H9 (cell line): ENCODE measurements at places on chromosomes 11 and 22. TPM values are rescaled to one million over a fixed set of nuclear protein-coding genes. Genes with fewer than 3 reads are reported as not detected.

The ZDHHC24 gene
- total RNA-seq: 8.1 and 8.9 TPM in 2 replicates

The KCNQ1OT1 gene
- 0.88 and 1.2 TPM in 2 replicates for total RNA-seq

The BARX2 gene
- total RNA-seq: not detected in 2 replicates

The RPL27A gene
- total RNA-seq: 1,150 and 1,152 TPM in 2 replicates

The IL17REL gene
- 0.11 and 0.20 TPM in 2 replicates for total RNA-seq

The LRRC32 gene
- 0.46 and 0.59 TPM in 2 replicates for total RNA-seq

The CCDC116 gene
- 0.22 and 0.63 TPM in 2 replicates for total RNA-seq

The HBE1 gene
- total RNA-seq: not detected in 2 replicates

The ART1 gene
- total RNA-seq: not detected in 2 replicates

DNA sequence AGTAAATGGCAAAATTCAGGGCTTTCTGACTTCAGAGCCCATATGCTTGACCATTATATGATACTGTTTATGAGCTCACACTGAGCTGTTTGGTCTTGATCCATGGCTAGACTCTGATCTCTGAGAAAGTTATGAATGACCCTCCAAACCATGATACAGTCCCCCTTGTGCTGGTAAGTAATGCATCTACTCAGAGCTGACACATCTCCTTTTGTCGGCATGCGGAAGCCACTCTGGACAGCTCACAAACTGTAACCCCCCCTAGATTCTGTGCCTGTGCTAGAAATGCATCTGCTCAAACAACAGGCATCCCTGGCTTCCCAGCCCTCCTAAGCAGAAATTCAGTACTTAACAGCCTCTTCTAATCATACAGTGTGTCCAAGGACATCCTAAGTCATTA is 150.8 kb upstream of the RAG2 start:
- DNase-seq: no peak

DNA sequence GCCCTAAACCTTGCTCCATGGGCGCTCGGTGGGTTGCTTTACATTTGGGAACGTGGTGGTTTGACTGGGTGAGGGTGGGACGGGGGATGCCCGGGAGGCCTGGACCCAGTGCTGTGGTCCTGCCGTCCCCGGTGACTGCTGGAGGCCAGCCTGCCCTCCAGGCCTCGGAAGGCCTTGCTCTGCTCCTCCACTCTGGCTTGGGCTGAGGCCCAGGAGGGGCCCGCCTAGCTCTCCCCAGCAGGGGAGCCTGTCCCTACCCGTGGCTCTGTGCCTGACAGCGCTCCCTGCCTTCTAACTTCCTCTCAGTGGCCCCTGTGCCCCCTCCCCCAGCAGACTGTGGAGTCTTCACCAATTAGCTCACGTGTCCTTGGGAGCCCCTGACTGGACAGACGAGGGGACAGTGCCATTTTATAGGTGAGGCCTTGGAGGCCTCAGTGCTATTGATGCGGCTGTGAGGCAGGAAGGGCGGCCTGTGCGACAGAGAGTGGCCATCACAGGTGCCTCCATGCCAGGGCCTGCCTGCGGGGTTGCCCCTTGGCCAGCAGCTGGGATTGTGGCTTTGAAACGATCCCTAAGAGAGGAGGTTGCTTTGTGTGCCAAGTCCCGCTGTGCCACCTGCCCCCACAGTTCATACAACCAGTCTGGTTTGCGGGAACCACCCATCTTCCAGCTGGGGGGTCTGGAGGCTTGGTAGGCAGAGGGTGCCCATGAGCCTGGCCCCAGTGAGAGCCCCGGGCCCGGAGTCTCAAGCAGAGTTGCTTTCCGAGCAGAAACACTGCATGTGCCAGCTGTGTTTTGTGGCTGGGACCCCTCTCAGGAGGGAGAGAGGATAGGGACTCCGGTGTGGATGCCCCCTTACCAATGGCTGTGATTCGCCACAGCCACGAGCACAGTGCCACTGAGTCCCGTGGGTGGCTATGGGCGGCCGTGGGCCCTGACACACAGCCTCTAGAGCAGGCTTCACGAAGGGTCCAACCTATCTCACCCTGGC is 17.7 kb downstream of the TPCN2 start:
- DNase-seq: no peak

DNA sequence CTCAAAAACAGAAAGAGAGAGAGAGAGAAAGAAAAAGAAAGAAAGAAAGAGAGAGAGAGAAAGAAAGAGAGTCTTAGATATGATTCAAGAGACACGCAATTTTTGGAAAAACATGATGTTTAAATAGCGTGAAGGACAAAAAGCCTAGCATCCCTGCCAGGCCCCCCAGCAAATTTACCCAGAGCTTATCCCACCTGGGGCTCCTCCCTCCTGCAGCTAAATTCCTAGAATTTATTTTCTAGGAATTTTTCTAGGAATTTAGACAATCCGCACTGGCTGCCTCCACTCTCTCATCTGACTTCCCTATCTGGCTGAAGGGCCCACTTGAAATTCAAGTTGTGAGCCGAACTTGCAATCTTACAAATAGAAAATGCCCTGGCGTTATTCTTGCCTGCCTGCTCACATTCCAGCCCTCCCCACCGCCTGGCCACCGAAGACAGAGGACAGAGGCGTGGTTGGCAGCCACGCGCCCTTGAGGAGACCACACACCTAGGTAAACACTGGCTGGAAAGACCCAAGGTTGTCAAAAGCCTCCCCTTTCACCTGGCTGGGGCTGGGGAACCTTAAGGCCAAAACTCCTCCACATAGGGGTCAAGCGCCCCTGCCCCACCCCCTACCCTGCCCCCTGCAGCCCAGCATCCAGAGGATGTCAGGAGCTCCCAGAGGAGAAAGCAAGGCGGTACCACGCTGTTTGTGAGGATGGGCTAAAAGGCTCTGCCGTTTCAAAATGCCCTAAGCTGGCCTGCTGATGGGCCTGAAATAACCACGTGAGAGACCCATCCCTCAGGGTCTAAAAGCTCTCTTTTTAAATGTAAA is 42.2 kb downstream of the AHNAK start:
- peak; percentile 49 for DNase-seq

DNA sequence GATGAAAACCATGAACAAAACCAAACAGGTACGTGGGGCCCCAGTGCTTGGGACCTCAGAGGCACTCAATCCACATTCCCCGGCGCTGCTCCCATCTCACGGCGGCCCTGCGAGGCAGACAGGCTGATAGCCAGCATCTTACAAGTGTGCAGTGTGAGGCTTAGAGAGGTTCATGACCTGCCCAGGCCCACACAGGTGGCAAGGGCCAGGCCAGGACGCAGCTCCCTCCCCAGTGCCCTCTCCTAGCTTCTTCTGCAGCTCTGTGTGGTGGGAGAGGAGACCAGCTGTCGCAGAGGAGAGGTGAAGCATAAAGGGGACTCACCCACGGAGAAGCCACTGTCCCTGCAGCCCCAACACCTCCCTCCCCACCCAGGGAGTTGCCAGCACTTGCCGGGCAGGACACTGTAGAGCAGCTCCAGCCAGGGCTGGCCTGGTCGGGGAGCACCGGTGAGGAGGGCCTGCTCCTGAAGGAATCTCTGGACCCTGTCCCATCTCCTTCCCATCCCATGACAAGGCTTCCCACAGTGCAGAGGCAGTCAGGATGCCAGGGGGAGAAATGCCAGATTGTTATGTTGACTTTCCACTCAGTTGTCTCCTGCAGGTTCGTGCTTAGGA is 92.4 kb upstream of the TMEM45B start:
- no peak for DNase-seq

DNA sequence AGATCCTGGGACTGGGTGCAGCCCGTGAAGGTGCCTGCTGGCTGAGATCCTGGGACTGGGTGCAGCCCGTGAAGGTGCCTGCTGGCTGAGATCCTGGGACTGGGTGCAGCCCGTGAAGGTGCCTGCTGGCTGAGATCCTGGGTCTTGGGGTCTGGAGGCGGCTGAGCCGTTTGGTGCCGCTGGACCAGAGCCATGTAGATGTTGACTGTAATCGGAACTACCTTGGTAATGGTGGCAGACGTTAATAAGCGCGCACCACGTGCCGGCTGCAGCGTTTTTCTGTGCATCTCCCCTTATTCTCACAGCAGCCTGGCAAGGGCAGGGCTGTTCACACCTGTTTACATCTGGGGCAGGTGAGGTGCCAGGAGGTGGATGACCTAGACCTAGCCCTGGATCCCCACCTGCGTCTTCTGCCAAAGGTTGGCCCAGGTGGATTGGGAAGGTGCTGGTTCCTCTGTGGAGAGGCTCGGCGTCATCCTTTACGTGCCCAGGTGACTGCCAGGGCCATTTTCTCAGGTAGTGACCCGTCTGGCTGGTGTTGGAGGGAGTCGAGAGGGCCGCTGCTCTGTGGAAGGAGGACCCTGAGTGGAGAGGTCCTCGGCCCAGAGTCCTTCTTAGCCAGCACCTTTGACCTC is 382.5 kb downstream of the TBC1D22A start:
- no peak for DNase-seq

GRCh38 chr22:44906248-44906936 is 103.4 kb downstream of the PHF21B start:
- DNase-seq: no peak

DNA sequence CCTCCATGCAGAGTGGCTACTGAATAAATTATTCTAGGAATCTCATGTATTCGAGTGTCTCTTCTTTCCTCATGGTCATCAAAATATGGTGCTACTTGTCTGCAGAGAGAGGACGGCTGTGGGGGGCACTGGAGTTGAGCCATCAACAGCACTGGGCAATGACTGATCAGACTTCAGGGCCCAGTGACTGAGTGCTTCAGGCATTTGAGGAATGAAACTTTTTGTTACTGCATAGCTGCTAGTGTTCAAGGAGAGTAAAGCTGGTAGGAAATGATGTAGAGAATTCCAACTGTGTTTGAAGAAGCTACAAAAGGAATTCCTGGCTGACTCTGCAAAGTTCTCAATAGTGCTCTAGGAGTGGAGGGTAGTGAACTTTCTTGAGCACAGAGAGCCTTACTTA is 277.7 kb downstream of the CADM1 start:
- DNase-seq: peak; percentile 84

- peak; percentile 61 for DNase-seq
Observed at GRCh38 chr11:102664001-102664752, 39.0 kb upstream of the MMP20 start.

- peak; percentile 91 for DNase-seq
Observed at GRCh38 chr11:113474362-113475159, 637 bp downstream of the DRD2 start.

GRCh38 chr22:39039306-39040126 is 1.1 kb upstream of the APOBEC3F start:
- DNase-seq: peak; percentile 28

GRCh38 chr22:27323661-27324060 is 477.9 kb downstream of the MN1 start:
- peak; percentile 23 for DNase-seq

GRCh38 chr11:66448523-66448922 is 9.9 kb upstream of the MRPL11 start:
- no peak for DNase-seq

- DNase-seq: no peak
Observed at GRCh38 chr22:20107471-20107901, 8.4 kb upstream of the RANBP1 start.

DNA sequence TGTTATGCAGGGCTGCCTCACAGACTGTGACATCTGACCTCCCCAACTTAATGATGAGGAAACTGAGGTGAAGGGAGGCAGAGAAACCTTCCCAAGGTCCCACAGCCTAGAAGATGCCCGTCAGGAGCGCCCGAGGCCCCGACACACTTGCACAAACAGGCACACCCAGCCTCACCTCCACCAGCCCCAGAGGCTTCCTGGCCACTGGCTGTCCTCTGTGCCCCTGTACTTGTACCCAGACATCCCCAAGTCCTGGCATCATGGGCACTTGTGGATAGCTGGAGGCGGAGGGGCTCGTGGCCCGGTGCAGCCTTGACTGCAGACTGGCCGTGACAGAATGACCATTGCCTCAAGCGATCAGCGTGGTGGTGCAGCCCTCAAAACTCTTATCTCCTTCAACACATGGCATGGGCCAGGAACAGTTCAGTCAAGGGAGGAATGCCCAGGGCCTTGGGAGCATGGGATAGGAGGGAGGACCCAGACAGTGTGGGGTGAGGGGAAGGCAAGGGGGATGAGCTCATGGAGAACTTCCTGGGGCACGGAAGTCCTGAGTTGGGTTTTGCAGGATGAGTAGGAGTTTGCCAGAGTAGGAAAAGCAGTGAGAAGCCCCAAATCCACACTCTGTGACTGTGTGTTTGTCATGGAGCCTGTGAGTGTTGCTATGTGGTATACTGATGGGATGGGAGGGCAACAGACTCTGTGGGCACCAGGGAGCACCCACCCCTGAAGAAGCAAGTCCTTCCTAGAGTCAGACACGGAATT is 25.8 kb upstream of the PPARA start:
- no peak for DNase-seq

- no peak for DNase-seq
Observed at GRCh38 chr11:61589961-61590360, 9.1 kb upstream of the SYT7 start.

DNA sequence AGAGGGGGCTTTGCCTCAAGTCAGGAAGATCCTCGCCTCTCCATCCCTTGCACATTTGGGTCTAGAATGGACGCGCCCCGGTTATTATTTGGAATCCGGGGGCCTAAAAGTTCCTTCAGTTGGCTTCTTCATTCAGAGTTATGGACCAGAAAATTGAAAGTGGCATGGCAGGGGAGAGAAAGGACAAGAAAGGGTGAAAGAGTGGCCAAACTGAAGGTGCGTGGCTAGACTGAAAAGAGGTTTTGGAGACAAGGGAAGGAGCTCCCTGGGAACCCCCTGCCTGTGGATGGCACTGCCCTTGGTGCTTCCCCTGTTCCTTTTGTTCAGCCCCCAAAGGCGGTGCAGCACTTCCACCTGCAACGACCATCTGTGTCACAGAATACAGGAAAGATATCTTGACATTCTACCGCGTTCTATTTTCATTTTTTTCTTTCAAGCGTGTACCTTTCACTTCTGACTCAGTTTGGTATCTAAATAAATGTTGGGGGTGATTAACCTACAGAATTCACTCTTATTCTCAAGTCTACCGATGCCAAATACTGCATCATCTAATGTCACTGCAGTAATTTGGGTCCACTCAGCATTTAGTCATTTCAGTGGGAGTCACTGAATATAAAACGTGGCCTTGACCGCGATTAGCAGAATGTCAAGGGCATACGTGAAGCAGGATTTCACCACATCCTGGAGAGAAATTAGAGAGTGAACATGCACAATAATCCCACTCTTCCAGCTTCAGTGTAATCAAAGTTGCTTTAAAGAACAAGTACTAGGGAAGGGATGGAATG is 88.1 kb upstream of the ARHGAP32 start:
- DNase-seq: no peak

DNA sequence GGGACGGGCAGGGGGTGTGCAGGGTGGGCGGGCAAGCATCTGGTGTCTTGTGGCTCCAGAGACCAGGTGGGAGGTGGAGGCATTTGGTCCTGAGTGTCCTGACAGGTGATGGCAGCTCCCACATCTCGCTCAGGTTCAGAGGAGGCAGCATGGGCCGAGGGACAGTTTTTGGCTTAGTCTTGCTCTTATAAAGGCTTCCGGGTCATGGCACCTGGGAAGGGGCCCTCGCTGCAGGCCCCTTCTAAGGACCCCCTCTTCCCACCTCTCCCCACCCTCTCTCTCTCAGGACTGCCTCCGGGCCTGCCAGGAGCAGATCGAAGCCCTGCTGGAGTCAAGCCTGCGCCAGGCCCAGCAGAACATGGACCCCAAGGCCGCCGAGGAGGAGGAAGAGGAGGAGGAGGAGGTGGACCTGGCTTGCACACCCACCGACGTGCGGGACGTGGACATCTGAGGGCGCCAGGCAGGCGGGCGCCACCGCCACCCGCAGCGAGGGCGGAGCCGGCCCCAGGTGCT is 9.9 kb downstream of the CCND1 start:
- no peak for DNase-seq

- DNase-seq: no peak
Observed at GRCh38 chr11:132310390-132311375, 940.3 kb downstream of the NTM start.

GRCh38 chr22:49810363-49811019 is 17.2 kb downstream of the BRD1 start:
- no peak for DNase-seq

GRCh38 chr11:67119585-67120391 is 725 bp downstream of the KDM2A start:
- DNase-seq: no peak
